ENCODE measurements at places on chromosomes 7 and 10.

DNA sequence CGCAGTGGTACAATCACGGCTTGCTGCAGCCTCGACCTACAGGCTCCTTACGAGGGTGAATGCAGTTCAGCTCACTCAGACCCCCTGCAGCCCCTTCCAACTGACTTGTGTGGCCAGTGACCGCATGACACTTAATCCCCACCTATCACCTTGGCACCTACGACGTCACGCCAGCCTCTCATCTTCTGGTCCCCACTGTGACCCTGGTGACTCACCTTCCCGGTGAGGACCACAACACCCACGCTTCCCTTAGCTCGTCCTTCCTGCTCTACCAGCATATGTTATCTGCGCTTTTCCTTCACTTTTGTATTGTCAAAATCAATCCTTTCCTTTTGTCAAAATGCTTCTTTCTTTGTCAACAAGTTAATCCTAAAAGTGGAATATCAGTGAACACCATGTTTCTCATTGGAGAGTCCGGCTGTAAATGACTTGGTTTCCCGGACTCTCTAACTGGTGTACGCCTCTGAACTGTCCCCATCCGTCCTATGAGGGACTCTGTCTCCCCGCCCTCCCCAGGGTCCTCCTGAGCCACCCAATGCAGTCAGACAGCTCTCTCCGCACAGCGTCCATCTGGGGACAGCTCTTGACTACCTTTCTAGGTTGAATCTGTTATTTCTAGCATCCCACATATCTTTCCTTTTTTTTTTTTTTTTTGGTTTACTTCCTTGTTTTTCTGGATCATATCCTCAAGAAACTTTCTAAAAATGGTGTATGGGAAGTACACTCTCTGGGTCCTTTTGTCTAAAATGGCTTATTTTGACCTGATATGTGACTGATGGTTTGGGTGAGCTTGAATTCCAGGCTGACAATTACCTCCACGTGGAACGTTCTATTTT, 37.3 kb downstream of the CFAP46 start:
- DNase-seq = no peak

DNA sequence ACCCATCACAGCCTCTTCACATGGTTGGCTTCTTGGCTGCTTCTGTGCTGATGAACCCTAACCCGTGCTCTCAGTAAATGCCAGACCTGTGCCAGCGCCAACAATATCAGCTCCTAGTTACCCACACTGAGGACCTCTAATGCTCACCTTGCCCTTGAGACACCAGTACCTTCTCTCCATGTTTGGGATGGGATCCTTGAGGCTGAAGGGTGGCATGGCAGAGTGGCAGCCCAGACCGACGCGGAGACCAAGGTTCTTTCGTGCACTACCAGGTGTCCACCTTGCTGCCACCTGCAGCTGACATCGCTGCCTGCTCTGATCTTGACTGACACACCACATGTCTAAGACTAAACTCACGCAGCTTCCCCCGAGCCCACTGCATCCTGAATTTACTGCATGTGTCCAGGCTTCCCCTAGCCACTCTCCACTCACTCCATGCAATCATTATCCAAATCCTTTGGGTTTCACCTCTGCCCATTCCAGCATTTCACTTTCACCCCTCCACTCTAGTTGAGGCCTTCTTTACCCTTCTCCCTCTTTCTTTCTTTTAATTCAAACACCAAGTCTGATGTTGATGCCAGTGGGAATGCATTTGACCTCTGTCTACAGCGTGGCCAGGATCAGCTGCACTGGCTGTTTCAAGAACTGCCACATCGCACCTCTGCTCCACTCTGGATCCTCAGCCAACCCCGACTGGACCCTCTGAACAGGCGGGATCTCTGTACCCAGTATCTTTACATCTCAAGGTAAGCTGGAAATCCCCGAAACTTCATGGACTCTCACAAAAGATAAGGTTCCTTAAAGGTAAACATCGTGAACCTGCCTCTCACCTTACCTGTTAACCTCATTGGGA, 294.9 kb downstream of the GLRX3 start:
- no peak for DNase-seq

- DNase-seq = no peak
These were observed 29.3 kb upstream of the RNF32 start for GRCh38 chr7:156611014-156612010.

DNA sequence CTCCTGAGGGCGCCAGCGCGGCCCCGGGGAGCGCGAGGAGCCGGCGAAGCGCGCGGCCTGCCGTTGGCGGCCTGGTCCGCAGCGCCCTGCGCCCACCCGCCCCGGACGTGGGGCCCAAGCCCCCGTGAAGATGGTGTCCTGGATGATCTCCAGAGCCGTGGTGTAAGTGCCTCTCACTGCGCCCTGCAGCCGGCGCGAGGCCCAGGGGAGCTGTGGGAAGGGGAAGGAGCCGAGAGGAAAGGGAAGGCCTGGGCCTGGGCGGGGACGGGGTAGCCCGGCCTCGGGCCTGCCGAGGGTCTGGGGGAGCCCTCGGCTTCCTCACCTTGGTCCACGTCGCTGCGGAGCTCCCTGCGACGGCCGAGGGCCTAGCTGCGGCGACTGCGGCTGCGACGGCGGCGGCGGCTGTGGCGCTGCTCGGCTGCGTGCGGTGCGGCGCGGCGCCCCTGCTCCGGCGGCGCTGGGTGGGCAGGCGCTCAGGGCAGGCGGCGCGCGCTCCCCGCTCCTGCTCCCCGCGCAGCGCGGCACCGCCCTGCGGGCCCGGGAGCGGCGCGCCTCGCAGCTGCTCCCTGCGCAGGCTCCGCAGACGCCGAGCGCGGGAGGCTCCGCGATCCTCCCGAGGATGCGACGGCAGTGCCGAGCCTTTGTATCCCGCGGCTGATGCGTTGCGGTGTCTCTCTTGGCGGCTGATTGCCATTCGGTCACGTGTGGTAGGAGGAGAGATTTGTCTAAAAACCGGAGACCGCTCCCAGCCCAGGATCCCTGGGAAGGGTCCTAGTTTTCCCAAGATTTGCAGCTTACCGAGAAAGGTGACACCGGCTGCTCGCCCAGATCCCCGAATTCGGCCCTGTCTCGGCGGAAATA, 445 bp downstream of the REEP3 start:
- no peak for DNase-seq

DNA sequence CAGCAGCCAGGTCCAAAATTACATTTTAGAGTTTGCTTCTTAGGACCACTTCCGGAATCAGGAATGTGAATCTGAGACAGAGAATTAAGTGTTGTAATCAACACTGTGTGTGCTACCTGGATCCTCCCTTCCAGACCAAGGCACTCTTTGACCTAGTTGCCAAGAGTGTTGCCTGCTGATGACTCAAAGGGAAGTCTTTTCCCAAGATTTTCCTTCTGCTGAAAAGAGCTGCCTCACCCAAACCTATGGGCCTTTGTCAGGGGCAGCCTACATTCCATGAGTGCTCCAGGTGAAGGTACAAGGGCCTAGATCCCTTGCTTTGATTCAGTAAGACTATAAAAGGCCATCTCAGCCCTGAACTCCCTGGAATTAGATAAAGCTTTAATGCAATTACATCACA, 712.5 kb upstream of the ANKRD30A start:
- DNase-seq = no peak

- no peak for DNase-seq
These were observed 5.1 kb upstream of the LRRC4 start for GRCh38 chr7:128036226-128036940.

DNA sequence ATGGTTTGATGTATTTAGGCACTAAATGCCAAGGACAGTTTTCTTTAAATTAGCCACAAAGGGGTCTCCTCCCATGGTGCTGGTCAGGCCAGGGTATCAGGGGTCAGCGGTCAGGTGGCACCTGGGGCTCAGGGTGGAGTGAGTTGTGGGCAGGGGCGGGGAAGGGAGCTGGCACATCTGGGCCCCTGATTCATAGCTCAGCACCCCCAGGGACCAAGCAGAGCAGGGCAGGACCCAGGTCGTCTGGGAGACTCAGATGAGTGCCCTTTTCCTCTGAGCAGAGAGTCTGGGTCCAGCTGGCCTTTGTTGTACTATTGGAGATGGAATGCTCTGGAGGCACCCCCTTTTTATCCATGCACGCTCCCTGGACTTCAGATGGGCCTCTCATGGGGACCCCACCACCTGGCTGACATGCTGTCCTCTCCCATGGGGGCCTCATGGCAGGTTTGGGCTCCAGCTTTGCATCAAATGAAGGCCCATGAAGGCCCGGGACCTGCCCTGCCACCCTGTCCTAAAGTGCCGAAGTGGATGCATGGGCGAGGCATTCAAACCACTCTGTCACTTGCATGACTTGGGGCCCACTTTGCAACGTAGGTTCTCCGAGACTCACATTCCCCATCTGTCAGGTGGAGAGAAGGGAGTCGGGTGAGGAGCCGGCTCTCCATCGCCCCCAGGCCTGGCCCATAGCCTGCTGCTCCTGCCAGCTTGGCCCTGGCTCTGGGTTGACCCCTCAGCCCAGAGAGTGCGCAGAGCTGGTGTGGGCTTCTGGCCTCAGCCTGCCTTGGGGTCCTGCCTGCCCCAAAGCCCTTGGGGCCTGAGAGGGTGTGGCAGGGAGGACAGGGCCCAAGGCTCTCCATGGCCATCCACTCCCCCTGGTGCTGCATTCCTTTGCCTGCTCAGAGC, 66.4 kb downstream of the RAMP3 start:
- DNase-seq = no peak

DNA sequence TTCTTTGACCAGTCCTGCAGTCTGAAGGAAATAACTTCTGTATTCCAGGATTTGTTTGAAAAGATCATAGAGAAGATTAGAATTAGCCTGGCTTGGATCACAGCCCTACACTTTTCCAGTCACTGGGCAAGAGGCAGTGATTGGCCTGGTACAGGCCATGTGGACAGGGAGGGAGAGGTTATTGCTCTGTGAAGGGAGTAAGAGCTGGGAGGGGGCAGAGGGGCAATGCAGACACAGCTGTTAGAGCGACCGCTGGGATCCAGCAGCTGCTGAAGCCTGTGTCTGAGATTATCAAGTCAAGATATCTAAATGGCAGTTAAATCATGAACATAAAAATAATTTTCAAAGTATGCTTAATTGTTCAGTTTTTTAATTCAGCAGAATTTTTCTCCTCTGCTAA, 257.3 kb downstream of the SDK1 start:
- DNase-seq = no peak

DNA sequence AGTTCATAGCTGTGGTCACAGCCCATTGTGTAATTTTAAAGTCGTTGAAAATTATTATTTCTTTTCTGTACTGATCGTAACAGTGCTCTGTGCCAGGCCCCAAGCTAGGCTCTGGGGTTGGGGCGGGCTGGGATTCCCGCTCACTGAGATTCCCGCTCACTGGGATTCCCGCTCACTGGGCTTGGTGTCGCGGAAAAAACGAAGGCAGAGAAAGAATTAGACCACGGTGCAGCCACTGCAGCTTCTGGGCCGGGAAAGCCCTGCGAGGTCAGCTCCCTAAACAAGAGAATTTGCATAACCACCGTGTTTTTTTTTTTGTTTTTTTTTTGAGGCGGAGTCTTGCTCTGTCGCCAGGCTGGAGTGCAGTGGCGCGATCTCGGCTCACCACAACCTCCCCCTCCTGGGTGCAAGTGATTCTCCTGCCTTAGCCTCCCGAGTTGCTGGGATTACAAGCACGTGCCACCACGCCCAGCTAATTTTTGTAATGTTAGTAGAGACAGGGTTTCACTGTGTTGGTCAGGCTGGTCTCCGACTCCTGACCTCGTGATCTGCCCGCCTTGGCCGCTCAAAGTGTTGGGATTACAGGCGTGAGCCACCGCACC, 31.2 kb downstream of the FOXK1 start:
- peak; percentile 58 for DNase-seq

- no peak for DNase-seq
These were observed 73.8 kb downstream of the TAF3 start for GRCh38 chr10:7892146-7892545.

- no peak for DNase-seq
These were observed 718 bp upstream of the FZD1 start for GRCh38 chr7:91263384-91264045.

DNA sequence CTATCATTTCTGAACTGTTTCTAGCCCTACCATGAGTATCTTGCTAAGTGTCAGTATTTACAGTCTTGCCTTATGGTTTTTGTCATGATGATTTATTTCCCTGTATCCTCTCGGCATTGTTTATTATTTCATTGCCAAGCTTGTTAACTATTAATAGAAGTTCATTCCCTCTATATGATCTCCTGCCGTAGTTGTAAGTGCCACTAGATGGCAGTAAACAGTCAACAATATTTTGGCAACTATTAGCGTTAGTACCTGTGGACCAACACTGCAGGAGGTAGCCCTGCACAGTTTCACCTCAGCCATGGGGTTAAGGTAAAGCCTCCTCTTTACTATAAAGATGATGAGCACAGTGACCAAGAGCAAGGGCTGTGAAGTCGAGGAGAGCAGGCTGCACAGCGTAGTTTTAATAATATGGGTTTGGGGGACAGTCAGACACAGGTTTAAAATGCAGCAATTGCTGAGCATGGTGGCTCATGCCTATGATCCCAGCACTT, 26.1 kb upstream of the CCNJ start:
- peak; percentile 9 for DNase-seq

Measured in BJ (cell line).